Uterus (tissue), 4 donors: ENCODE measurements at places on chromosomes 2 and 18. TPM values are rescaled to one million over a fixed set of nuclear protein-coding genes. Genes with fewer than 3 reads are reported as not detected.

Gene HDLBP
- total RNA-seq = 484 TPM

Gene SMYD1
- not detected for total RNA-seq

Gene PSMA8
- not detected for total RNA-seq

Gene KCNG3
- not detected for total RNA-seq

Gene TAF1B
- total RNA-seq = 6.5 TPM

Gene TUBB6
- 304 TPM for total RNA-seq

Gene DUSP19
- 5.3 TPM for total RNA-seq

Gene VWA3B
- total RNA-seq = not detected

Gene XRCC5
- total RNA-seq = 61.2 TPM

Gene OSR1
- total RNA-seq = 4.7 TPM

- DNase-seq = no peak
Observed at GRCh38 chr18:12376034-12376753, 833 bp downstream of the AFG3L2 start.

DNA sequence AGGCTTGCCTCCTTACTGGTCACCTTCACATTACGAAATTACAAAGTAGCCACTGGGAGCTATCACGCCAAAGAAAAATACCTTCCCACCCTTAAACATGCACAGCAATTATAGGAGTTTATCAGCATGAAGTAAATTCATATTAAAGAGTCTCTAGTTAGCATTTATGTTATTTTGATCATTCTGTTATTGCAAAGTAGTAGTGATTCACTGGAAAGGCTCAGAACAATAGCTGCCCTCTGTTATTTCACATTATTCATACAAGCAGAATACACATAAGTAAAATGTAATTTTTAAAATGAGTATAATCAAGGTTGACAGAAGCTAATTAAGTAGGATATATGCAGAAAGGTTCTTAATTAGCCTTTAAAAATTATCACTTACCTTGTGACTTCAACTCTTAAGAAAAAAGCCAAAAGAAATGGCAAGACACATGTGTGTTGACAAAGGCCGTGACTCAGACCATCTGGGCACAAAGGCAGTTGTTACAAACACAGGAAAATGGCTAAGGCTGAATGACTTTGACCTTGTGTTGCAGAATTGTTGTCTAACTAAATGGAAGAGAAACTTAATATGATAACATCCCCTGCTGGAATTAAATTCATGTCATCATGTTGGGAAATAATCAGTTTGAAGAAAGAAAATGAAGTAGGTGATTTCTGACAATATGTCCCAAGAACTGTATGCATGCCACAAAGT is 108.3 kb downstream of the ARL6IP6 start:
- DNase-seq = no peak

DNA sequence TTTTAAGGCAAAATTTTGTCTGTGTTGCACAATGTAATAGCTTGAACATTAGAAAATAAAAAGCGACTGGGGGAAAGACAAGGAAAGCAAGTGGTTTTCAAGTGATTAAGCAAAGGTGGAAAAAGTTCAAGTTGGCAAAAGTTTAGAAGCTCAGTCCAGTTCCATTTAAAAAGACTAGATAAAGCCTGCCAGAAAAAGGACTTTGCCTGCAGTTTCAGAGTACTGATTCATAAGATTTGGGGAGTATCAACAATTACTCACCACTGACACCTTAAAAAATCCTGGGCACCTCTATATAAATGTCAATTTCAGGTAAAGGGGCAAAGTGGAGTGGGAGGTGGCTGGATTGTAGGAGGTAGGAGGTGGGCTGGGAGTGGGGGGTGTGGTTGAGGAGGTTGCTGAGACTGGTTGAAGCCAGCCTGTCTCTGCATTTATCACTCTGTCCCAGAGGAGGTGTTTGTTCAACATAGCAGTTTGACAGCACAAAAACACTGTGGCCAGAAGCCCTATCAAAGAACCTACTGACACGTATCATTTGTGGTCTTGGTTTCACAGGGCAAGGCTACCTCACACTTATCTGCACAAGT is 14.6 kb downstream of the ZEB2 start:
- DNase-seq = no peak

GRCh38 chr2:26330604-26331003 is 15.3 kb upstream of the SELENOI start:
- DNase-seq = no peak

GRCh38 chr2:102940684-102941083 is 178.9 kb downstream of the TMEM182 start:
- DNase-seq = no peak

DNA sequence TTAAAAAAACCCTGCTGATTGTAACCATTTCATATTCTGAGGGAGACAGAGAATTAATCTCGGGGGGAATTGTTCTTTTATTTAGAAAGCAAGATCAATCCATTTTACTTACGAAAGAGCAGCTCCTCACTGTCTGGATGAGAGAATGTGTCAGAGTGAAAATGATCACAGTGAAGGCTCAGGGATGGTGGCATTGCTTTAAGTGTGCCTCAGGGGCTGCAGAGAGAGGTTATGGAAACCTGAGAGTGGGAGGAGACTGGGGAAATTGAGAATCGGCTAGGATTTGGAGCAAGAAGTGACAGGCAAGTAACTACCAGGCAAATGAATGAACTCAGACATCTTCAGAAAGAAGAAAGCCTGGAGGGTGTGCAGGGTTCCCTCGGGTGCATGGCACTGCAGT is 34.2 kb downstream of the MRPL35 start:
- DNase-seq = no peak

DNA sequence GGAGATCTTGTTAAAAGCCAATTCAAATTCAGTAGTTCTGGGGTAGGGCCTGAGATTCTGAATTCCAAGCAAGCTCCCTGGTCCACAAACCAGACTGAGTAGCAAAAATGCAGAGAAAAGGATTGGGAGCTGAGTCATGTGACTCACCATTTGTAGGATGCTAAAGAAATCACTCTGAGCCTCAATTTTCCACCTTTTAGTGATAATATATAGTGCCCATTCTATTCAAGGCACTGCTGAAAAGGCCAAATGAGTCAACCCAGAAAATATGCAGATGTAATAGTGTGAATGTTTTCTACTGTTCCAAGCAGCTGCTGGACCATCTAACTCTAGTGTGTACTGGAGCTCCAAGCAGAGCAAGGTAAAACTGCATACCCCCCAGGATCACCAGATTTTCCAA is 47.2 kb downstream of the SLC14A2 start:
- no peak for DNase-seq

- DNase-seq = no peak
Observed at GRCh38 chr2:9141706-9142460, 64.7 kb upstream of the ASAP2 start.

DNA sequence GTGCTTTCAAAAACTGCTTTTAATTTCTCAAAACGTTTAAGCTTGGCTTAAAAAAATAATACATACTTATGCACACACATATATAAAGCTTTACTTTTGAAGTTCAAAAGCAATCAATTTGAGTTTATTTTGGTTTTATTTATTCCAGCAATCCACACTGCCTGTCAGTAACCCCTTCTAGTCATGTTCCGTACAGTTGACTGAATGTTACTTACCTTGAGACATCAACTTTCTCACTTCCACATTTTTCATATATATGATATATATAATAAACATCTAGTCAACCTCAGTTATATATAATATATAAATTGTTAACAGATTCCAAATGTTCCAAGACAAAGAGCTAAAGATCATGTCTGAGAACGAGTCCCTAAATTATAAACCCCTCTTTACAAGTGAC is 1137.3 kb upstream of the ZEB2 start:
- DNase-seq = no peak

GRCh38 chr2:151544449-151544848 is 134.7 kb downstream of the RIF1 start:
- DNase-seq = no peak

DNA sequence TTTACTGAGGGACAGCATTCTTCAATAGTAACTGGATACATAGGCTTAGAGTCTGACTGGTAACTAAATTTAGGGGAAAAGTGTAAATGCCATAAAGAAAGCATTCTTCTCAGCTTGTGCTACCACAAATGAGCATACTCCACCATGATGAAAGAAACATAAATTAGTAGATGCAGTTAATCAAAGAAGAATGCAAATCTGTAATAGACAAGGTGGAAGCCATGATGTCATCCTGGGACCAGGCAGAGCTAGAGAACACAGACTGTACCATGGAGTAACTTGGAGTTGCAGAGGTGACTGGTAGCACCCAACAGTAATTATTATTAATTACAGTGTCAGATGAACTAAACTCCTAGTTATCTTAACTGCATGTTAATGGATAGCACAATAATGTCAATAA is 51.7 kb downstream of the RBKS start:
- DNase-seq = no peak

DNA sequence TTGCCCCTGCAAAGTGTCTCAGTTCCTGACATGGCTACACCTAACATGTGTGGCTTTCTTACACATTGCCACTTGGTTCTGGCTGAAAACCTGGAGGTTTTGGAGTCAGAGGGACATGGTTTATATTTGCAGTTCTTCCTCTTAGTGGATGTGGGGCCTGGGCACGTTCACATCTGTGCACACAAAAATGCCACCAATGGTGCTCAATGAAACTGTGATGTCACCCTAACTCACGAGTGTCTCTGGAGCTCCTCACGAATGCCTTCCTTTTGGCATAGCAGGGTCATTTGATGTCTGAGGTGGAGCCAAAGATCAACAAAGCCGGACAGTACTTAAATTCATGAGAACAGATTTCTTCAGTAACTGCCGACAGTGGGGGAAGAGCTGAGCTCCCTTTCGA is 231.7 kb upstream of the HS6ST1 start:
- no peak for DNase-seq

DNA sequence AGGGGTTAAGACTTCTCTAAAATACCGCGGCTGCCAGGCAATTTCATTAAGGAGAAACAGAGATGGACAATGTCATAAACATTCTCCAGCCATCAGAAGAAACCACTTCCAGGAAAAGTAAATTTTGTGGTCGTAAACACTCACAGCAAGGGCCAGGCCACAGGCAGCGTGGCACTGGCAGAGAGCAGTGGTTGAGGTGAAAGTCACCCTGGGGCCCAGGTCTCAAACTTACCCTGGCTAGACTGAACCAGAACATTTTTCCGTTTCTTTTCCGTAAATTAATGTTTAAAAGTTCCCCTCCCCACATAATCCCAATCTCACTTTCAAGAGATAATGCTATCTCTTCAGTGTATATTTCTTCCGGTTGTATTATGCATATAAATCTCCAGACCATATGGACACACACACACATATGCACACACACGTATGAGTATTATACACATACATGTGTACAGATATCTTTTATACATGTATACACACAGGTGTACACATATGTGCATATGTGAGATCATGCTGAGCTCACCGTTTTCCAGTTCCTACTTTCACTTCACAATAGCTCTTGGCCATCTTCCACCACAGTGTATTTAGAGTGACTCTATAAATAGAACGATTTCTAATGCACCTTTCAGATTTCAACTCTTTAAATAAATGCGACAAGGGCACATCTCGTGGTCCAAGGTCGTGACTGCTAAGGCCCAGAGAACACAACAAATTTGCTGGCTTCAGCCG is 90.1 kb downstream of the MALT1 start:
- DNase-seq = no peak

- peak; percentile 70 for DNase-seq
Observed at GRCh38 chr2:162221064-162221463, 22.2 kb downstream of the FAP start.

DNA sequence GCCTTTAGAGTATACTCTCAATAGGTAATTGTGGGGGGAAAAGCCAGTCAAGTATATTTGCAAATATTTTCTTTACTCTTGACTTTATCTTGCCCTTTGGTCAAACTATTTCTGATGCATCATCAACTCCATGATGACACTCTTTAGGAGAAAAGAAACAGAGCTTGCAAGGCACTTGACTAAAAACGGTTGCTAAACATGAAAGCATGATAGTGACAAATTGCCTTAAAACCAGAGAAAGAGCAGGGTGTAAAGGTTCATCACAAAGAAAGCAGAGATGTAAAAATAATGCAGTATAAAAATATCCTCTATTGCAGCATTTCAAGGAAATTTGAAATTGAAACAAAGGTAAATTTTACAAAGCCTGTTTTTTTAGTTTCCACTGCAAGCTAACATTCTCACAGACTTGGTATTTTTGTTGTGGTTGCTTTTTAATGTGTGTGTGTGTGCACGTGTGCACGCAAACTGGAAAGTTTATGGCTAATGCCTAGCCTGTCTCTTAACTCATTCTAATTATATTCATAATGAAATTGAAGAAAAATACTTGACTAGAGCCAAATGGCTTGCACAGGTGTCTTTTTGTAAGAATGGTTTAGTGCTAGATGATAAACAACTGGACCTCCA is 503.6 kb downstream of the ARHGAP15 start:
- DNase-seq = no peak

- no peak for DNase-seq
Observed at GRCh38 chr2:134389381-134389780, 135.5 kb downstream of the MGAT5 start.

GRCh38 chr2:41420219-41420618 is 627.6 kb upstream of the PKDCC start:
- DNase-seq = no peak

GRCh38 chr18:48749768-48750167 is 201.0 kb downstream of the SMAD7 start:
- peak; percentile 83 for DNase-seq

DNA sequence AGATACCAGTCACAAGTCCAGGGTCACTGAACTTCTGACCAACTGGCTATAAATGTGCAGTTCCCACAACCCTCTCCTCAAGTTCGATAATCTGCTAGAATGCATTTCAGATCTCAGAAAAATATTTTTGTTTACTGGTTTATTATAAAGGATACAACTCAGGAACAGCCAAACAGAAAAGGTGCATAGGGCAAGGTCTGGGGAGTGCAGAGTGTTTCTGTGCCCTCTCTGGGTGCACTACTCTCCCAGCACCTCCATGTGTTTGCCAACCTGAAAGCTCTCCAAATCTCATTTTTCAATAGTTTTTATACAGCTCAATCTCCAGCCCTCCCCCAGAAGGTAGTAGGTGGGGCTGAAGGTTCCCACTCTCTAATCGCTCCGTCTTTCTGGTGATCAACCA is 85.2 kb downstream of the SKA1 start:
- no peak for DNase-seq

DNA sequence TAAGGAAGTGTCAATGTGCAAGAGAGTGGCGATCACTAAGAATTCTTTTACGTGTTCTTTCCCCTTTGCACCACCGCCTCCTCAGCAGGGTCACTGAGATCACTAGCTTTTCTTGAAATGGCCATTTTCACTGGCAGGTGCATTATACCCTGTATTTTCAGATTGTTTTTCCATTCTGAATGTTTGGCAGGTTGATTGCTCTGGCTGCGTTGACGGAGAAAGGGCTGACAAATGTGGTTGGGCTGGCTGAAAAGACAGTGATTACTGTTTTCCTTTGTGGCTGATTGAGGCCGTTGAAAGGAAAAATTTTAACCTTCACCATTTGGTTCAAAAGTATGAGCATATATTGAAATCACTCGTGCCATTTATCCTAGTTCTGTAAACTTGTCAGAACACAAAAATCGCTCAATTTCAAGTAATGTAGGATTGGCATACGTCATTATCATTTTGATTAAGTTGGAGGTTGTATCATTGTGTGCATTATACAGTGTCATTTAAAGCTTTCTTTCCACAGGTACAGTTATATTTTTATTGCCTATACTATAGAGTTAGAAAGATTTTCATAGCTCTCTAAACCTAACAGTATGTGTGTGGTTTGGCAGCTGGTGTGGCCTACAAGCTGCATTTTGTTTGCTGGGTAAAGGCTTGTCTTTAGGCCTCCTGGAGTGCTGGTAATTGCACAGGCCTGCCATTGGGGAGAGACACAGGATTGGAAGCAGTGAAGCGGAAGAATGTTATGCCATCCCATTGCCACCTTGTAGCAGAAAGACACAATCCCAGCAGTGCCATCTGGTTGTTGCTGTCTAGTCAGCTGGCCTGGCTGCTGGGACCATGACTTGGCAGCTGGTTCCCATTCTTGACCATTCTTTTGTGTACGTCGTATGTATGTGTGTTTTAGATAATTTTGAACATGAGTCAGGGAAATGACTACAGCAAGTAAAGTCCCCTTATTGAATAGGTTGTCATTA is 36.7 kb downstream of the DYNC1I2 start:
- no peak for DNase-seq
